ENCODE measurements at places on chromosomes 5 and 9.

GRCh38 chr9:111759762-111760639, 34.7 kb downstream of the SHOC1 start:
- DNase-seq, result peak; percentile 11

GRCh38 chr5:153707626-153708025, 217.2 kb downstream of the GRIA1 start:
- DNase-seq, result no peak

- no peak for DNase-seq
Measured at GRCh38 chr9:128087262-128087661, 19.2 kb downstream of the SLC25A25 start.

GRCh38 chr5:2747363-2748162, 3.9 kb downstream of the IRX2 start:
- no peak for DNase-seq

- DNase-seq, result no peak
Measured at GRCh38 chr9:36127652-36128244, 8.8 kb upstream of the GLIPR2 start.

GRCh38 chr5:27639005-27639612, 600.7 kb upstream of the CDH9 start:
- DNase-seq, result no peak

DNA sequence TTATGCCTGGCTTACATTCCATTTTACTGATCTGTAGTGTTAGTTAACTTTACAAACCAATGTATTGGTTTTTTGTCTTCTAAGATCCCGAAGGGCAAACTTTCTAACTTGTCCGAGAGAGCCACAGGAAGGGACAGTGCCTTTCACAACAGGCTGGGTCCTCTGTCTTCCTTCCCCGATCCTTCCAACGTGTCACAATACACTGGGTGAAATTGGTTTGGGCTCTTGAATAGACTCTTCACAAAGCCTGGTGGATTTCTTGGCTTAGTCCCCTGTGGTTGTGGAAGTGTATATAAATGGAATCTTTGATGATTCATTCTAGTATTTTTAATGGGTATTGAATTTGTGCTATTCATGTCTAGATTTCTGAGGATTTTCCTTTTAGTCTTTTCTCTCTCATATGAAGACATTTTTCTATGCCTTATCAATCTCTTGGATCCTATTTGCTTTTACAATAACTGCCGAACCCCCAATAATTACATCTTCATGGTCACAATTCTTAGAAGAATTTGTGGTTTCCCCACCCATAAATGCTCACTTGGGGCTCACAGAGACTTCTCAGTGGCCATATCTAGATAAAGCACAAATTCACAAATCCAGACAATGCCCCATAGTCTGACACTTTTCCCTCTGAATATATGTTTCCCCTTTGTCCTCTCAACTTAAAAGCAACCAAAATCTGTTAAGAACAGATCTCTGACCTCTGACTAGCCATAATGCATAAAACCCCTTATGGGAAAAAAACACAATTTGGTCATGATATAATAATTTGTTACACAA, 107.7 kb downstream of the MTRR start:
- no peak for DNase-seq

DNA sequence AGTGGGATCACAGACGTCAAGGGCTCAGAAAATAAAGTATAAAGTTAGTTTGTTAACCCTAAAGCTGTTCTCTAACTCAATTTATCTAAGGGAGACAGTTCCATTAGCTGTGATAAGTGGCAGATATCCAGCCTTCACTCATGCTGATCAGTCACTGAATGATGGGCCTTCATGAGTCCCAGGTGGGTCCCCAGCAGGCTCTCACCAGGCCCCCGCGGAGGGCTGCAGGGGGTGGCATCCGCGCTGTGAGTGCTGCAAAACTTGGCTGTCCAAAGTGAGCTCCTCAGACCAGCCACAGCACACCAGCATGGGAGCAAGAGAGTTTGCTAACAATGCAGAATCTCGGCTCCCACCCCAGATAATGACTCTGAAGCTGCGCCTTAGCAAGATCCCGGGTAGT, 187.2 kb downstream of the GNA14 start:
- no peak for DNase-seq

DNA sequence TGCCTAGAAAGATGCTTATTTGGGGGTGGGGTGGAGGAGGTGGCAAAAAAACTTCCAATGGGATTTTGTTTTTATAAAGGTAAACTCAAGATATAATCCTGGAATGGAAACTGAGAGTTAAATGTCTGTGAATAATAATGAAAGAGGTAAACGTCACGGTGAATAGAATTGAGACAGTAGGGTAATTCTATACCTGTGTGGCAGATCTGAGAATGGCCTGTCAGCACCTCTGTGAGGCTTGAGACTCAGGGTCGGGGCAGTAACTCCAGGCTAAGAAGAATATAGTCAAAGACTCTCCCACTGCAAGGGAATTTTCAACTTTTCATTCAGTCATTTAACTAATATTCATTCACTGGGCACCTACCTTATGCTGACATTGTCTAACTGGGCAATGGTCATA, 581.2 kb upstream of the ZNF608 start:
- DNase-seq, result no peak

- DNase-seq, result no peak
Measured at GRCh38 chr5:111685969-111686368, 71.0 kb downstream of the NREP start.

GRCh38 chr5:176491101-176491502, 42.9 kb downstream of the FAF2 start:
- DNase-seq, result no peak

GRCh38 chr9:87343816-87344430, 153.7 kb upstream of the DAPK1 start:
- no peak for DNase-seq

GRCh38 chr5:135441350-135441831, 5.8 kb downstream of the DCANP1 start:
- DNase-seq, result no peak
